Brain (organoid and tissue), 16 donors: ENCODE measurements at places on chromosomes 11 and 22. TPM values are rescaled to one million over a fixed set of nuclear protein-coding genes. Genes with fewer than 3 reads are reported as not detected.
A peak's percentile ranks its signal among the peaks of the same experiment; 100 is the strongest.

The B4GAT1 gene
- 89.5 TPM for polyA plus RNA-seq

The FGF3 gene
- not detected for polyA plus RNA-seq

The CYP2R1 gene
- polyA plus RNA-seq: 1.5 TPM

The MIOX gene
- 0.61 TPM for polyA plus RNA-seq

The TSGA10IP gene
- not detected for polyA plus RNA-seq

DNA sequence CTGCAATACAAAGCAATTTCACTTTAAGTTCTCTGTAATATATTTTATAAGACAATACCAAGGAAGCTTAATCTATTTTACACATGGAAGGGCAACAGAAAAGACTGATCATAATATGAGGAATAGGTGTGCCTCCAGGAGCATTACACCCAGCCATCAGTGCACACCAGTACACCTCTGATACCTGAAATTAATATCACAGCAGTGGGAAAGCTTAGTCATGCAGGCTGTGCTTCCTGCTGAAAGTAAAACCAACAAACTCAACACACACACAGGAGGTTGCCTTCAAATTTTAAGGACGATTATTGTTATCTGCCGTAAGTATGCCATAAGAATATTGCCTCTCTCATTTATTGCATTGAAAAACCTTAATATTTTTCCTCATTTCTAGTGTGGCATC lies 1119.1 kb upstream of the TENM4 start:
- DNase-seq: no peak

GRCh38 chr22:25970374-25970911 lies 198.8 kb upstream of the SEZ6L start:
- DNase-seq: peak; percentile 85

- DNase-seq: peak; percentile 78
These were observed 1.0 kb upstream of the PPP6R2 start for GRCh38 chr22:50341977-50342650.

DNA sequence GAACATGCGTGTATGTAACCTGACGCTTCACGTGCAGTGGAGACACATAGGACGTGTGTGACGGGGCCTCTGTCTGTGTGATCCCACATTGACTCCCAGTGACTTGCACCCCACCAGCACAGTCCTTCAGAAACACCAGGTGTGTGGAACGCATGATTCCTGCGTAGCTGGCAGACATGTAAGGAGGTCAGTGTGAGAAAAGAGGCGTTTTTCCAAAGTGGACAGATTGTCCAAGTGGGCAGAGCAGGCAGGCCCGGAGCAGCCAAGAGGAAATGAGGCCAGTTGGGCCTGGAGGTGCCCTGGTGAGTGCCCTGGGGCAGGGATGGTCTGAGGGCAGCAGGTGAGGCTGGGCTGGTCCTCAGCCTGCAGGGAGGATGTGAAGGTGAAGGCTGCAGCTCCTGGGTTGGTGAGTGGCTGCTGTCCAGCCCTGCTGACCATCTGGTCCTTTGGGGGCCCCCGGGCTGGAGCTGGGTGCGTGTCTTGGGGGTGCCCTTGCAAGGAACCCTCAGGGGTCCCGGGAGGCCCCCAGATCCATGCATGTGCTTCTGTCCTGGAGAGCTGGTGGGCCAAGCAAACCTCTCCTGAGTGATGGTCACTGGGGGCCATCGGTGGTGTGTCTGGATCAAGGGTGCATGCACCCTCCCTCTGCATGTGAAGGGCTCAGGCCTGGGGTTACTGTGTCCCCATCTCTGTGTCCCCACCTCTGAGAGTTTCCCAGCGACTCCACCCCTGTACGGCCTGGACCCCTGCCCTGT lies 26.6 kb downstream of the SHANK3 start:
- no peak for DNase-seq

GRCh38 chr11:60950933-60951605 lies 907 bp downstream of the SLC15A3 start:
- DNase-seq: peak; percentile 47

DNA sequence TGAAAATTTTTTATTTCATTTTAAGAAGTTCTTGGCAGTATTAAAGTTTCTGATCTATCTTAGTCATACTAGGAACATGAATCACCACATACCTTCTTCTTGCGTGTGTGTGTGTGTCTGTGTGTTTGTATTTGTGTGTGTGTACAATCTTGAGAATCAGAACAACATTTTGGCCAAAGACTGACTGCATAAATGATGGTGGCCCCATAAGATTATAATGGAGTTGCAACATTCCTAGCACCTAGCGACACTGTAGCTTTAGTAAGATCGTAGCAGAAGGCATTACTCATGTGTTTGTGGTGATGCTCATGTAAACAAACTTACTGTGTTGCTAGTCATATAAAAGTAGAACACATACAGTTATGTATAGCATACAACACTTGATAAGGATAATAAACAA lies 205.4 kb downstream of the FAM76B start:
- DNase-seq: no peak

DNA sequence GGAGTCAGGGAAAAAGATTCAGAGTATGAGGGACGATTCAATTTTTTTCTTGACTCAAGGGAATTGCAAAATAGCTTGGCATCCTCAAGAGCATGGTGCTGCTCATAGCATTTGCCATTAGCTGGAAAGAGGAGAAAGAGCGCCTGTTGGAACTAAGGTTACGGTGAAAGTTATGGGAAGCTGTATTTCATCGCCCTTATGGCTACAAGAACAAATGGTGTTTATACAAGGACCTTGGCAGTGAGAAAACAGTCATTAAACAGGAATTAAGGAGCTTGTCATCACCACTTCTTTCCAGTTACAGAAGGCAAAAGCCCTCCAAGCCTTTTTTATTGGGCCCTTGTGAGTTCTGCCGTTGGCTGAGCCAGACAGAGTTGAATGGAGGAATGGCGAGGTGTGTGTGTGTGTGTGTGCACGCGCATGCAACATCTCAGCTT lies 74.2 kb downstream of the ALX4 start:
- no peak for DNase-seq
